AG04450 (cell line): ENCODE measurements at places on chromosomes 3 and 15. TPM values are rescaled to one million over a fixed set of nuclear protein-coding genes. Genes with fewer than 3 reads are reported as not detected.

GRCh38 chr3:181487236-181487978, 224.3 kb upstream of the SOX2 start:
- DNase-seq: no peak

DNA sequence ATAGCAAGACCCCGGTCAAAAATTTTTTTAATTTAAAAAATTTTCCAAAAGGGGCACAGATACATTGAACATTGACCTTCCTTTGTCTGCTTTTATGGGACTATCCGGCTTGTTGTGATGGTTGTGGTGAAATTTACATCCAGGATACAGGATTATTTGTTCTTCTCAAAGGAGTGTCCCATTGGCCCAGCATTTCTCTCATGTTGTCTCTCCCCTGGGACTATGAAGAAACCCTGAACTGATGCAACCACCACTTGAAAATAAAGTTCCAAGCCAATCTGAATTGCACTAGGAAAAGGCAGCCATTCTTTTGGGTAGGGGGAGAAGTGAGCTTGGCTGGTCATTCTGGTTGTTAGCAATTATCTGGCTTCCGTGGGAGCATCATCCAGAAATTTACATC, 58.4 kb downstream of the PPARG start:
- DNase-seq: no peak

DNA sequence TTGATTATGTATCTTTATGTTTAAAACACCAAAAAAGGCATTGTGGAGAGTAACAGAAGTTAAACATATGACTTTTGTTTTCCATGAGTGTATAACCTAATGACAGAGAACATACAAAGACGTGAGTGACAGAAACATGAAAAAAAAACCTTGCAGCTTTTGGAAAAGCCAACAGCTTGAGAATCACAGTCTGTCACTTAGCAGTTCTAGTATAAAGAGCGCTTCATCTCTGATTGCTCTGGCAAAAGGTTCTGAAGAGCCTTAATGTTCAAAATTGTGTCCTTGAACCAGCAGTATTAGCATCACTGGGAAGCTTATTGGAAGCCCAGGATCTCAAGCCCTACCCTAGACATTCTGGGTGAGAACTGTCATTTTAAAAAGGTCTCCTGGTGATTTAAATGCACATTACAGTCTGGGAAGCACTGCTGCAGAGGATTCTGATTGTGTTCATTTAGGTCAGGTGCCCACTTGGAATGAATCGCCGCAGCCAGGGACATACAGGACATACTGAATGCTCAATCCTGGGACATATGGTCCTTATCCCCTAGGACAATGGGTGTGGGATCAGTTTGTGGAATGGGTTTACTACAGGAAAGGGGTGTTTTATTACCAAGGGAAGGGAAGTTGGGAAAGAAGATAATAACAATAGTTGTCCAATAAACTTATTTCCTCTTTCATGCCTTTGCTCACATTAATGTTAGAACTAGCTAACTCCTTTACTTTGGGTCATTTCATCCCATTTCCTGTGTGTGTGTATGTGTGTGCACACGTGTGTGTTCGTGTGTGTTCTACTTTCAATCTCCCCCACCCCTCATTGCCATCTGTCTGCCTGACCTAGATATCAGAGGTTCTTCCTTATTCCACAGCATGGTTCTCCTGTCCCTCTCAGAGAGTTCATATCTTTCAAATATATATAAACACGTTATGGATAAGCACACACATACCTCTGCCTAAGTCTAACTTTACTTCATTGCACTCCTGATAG, 55.0 kb downstream of the LRRC49 start:
- no peak for DNase-seq

DNA sequence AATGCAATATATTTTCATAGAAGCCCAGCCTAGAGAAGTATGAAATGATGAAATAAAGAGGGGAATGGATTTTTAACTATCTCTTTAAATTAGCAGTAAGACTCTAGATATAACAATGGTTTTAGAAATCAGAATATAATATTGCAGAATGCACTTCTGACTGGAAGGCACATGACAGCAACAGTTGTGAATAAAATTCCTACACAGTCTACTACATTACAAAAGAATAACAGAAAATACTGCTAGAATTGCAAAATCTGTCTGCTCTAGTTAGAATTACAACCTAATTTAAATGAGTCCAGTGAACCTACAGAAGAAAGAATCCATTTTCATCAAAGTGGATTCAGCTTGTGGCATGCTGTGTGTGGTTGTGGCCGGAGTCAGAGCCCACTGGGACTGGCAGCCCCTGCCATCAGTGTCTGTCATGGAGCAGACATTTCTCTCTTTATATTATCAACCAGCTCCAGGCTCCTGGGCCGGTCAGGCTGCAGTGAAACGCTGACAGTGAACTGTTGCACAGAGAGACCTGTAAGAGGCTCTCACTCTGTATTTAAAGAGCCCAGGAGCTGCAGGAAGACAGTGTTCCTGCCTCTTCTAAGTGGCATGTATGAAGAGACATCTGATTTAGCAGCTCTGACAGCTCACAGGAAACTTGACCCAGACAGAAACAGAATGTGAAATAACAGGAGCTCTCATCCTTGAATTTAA, 1523.8 kb upstream of the CADM2 start:
- no peak for DNase-seq

FGD5 gene
- polyA plus RNA-seq: not detected in 2 replicates

DNA sequence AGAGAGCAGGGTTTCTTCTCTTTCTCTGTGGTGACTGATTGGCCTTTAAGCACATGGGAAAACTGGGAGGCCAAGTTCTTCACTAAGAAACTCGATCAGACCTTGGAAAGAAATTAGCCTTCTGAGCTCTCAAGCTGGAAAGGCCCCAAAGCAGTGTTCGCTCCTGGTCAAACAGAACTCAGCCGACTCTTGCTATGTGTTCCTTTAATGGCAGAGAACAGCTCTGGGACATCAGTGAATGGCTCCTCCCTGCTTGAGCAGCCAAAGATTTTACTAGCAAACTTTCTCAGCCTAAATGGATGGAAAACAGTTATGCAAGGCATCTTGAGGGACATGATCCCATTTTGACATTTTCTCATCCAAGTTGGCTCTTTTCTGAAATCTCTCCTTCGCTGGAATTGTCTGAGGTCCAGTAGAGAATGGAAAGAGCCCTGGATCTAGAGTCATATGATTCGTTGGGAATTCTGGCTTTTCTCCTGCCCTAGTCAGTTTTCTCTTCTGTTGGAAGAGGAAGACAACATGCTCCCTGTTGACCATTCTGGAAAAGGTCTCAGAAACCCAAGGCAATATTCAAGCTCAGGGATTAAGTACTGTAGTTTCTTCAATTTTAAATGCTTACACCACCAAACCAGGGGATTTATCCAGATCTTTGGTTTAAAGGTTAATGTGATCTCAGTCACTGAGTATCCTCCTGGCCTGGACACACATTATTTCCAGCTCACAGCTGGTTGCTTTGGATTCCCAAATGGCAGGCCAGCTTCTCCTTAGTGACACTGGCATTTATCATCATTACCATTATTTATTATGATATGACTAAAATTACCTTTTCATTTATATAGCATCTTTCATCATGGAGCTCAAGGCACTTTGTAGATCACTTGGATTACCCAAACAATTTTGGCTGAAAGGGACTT, 319.6 kb downstream of the AGBL1 start:
- DNase-seq: no peak

DNA sequence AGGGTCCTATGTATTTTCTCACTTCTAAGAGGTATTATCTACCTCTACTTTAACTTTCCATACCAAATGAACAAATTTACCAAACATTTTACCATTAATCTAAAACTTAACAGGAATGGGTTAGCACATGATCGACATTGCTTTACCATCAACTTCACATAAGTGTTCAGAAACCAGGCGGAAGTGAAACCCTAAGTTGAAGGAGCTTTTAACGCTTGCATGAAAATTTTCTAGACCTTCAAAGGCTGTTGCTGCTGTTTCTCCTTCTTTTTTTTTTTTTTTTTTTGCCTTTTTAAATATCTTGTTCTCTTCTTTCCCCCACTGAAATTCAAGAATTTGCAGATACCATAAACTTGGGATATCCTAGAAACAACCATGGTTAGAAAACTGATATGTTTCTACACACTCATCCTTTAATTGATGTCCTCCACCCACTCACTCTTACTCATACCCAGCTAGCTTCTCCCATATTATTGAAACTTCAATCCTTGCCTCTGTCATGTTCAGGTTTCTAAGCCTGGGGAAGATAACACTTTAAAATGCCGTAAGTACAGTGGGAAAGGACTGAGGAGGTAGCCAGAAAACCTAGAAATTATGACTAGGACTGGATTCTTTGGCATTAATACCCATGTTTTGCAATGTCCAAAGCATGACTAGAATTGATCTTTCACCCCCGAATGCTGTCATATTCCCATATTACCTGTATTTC, 24.7 kb downstream of the MYO5A start:
- DNase-seq: no peak

DNA sequence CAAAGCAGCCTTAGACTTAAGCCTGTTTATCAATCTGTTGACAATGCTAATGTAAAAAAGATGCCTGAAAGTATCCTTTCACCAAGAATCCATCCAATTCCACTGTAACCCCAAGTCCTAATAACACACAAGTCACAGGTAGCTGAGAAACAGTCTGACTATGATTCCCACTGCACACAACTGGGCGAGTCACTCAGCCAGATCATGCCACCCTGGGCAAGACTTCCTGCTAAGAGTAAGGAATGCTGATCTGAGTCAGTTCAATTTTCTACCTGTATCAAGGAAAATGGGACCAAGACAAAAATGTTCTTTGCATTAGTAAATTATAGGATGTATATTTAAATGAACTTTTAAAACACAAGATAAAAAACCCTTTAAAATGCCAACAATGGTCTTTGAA, 33.3 kb downstream of the NPTN start:
- no peak for DNase-seq

DNA sequence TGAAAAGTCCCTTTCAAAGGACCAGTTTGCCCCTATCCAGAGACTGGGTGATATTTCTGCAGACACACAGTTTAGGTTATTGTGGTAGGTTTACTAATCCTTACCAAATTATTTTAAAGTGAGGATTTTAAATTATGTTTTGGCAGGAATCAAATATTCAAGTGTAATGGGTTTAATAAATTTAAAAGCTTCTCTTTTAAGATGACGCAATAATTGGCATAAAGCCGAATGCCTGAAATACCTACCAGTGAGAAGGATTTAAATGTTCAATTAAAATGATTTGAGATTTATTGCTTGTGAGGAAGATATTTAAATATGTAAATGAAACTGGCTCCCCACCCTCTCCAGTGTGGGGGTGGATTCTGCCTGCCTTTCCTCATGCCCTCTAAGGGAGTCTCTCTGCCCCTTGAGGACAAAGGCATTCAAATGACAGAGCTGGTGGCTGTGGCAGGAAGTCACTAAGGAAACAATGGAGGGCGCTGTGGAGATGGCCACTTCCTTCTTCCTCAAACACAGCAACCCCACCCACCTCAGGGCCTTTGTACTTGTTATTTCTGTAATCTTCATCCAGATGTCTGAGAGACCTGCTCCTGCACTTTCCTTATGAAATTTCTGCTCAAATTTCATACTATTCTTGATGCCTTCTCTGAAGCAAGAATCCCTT, 131.7 kb downstream of the TNIK start:
- DNase-seq: no peak

GRCh38 chr3:16173283-16174025, 1.0 kb upstream of the GALNT15 start:
- no peak for DNase-seq

DNA sequence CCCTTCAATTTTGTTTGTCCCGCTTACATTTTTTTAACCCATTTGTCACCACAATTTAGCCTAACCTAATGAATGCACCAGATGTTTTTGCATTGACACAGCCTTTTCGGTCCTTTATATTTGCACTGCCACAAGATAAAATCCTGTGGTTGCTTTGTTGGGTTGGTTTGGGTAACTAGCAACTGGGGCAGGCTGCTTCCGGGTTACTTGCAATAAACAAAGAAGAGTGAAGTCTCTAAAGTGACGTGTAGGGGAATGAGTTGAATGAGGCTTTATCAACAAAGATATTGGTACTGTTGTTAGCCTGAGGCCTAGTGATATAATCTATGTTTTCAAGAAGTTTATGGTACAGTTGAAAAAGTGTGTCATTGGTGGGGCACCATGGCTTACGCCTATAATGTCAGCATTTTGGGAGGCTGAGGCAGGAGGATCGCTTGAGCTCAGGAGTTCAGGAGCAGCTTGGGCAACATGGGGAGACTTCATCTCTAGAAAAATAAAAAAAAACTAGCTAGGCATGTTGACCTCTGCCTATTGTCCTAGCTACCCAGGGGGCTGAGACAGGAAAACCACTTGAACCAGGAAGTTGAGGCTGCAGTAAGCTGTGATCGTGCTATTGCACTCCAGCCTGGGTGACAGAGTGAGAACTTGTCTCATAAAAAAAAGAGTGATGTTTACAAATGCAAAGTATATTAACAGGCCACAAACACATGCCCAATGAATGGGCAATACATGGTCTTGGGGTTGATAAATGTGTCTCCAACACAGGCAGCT, 121.8 kb downstream of the OXSM start:
- DNase-seq: no peak

DNA sequence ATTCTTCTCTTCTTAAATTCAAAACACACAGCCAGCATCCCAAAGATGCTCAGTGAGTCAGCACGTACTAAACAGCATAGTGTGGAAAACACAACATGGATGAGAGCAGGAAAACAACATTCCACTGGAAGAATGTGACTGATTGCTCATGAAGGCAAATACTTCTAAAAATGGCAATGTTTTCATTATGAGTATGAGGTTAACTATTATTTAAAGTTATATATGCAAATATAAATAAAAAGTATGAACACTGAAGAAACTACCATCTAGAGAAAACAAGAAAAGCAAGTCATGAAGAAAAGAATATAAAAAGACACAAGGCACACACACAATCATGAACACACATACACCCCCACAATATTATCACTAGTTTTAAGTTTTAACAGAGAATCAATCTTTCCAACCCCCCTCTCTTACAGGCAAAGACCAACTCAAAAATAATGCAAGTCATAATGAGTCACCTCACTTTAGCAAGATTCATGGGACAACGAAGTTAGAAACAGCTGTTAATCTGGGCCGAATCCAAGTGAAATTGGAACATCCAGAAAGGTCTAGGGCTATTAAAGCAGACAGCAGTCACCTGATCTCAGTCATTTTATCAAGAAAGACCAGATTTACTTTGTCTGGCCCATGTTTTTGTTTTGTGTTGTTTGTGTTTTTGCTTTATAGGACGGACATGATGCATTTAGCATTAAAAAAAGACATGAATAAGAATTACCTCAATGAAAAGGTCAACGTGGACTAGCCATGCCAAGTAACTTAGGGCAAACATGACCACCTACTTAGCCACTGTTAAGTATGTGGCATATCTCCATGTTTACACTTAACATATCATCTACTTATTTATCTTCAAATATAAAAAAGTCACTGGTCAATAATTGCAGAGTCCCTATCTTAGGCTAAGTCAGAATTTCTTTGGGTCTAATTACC, 18.1 kb downstream of the GBE1 start:
- peak; percentile 91 for DNase-seq

DNA sequence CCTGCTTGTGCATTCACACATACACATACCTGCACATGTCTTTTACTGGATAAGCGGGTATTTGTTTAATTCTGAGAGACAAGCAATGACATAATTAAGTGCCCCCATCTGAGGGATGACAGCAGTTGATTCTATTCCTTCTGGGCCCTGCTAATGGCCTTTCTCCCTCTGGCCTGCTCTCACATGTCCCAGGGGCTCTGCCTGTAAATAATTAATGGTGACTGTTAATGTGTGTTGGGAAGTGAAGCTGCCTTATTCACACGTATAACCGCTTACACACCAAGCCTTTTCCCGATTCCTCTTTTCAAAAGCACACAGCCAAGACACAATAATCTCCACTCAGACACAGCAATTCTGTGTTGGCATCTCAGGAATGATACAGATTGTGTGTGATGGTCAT, 47.8 kb downstream of the LRRK1 start:
- no peak for DNase-seq

SLC12A1 gene
- polyA plus RNA-seq: not detected in 2 replicates
